ENCODE measurements at places on chromosomes 7 and 10.

DNA sequence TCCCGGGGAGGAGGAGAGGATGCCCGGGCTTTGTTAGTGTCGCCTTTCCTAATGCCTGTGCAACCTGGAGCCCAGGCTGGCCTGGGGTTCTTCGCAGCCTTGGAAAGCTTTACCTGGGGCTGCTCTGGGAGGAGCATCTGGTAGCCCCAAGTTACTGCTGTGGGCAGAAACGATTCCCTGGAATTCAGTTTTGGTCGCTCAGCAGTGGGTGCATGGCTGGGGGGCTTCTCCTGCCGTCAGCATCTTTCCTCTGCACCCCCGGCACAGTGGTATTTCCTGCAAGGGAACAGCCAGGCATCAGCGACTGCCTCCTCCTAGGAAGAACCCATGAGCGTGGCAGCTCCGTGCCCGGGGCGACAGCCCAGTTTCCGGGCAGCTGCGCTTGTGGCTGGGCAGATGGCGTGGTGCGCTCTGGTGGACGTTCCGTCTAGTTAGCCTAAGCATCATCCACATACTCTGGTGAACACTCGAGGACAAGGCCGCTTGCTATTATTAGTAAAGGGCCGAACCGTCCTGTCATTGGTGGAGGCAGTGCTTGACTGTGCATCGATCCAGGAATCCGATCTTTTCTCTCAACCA lies 107.0 kb upstream of the BTBD16 start:
- no peak for DNase-seq

- no peak for DNase-seq
Measured at GRCh38 chr7:2553108-2553507, 2.2 kb downstream of the BRAT1 start.

DNA sequence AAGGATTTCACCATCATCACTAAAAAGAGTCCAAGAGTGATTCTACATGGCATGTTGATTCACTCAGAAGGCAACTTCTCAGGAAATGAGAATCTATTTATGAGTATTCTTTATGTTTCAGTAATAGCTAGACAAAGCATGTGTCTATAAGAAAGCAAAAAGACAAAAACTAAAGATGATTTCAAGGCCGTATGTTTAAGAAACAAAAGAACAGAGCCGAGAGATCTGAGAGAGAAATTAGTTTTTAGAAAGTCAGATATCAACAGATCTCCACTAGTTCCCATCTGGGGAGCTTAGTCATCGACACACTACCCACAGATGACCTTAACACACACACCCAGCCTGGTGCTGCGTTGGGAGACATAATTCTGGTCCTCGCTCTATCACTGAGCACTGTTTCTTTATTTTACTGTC lies 21.0 kb downstream of the PIP4K2A start:
- no peak for DNase-seq

GRCh38 chr10:78769526-78769925 lies 299.2 kb upstream of the ZMIZ1 start:
- no peak for DNase-seq

DNA sequence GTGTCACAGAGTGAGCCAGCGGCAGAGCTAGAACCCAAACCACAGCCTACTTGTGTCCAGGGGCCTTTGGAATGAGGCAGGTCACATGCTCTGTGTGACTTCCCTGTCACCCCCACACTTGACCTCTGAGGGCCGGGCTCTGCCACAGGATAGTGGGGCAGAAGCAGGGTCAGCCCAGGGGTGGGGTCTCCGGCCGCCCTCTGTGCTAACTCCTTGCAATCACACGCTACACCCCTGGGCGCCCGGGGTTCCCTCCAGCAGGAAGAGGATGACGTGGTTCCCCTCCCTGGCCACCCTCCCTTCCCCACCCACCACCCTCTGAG lies 19.8 kb downstream of the TECPR1 start:
- DNase-seq, result no peak

DNA sequence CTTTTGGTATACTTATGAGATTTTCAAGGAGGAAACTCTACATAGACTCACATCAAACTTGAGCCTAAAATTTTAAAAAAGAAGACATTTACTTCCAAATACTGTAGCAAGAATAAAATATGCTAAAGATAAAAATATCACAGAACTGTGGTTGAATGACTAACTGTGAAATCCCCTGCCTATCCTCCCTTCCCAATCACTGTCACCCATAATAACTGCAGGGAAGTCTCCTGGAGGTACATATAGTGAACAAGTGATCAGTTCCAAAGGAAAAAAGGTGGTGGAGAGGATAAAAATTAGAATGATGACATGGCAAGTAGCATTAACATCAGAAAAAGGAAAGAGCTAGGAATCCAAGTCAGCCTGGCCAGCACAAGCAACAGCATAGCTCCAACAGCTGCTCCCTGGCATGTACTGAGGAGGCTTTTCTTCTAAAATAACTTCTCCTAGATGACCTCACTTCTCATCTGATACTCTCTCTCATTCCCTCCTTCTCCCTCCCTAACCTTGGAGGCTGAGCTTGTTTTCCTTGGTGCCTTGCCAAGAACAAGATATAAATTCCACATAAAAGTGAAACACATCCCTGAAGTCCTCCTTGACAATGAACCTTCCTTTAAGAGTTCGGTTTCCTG lies 124.0 kb downstream of the IQUB start:
- DNase-seq, result no peak

GRCh38 chr7:3201306-3201705 lies 99.7 kb upstream of the SDK1 start:
- no peak for DNase-seq

DNA sequence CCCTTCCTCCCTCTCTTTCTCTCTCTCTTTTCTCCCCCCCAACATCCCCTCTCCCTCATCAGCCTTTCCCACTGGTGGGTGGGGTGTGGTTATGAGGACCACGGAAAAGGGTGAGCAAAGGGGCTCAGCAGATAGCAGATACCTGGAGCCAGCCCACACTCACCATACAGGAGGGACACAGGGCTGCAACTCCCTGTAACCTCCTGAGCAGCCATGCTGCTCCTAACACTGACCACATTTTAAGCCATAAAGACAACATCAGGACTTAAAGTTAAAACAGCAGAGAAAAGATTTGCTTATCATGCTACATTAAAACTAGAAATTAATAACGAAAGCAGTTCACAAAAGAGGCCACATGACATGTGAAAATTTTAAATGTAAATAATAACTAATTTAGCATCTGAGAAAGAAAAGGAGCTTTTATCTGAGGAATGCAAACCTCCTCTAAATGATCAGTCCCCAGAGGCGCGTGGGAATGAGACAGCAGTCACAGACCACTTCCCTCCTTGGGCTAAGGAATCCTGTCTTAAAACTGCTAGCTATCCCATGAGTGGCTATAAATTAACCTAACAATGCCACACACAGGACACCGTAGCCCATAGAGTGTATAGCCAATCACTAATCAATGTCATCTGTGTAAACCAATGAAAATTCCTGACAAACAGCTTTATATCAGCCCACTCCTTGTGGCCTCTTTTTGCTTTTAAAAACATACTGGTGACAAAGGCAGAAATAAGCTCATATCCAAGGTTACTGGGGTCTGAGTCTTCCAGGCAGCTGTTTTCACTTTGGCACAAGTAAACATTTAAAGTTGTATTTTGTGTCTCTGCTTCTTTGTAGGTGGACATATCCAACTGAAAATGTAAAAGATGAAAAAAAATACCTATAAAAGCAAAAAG lies 33.3 kb downstream of the PKD1L1 start:
- no peak for DNase-seq

DNA sequence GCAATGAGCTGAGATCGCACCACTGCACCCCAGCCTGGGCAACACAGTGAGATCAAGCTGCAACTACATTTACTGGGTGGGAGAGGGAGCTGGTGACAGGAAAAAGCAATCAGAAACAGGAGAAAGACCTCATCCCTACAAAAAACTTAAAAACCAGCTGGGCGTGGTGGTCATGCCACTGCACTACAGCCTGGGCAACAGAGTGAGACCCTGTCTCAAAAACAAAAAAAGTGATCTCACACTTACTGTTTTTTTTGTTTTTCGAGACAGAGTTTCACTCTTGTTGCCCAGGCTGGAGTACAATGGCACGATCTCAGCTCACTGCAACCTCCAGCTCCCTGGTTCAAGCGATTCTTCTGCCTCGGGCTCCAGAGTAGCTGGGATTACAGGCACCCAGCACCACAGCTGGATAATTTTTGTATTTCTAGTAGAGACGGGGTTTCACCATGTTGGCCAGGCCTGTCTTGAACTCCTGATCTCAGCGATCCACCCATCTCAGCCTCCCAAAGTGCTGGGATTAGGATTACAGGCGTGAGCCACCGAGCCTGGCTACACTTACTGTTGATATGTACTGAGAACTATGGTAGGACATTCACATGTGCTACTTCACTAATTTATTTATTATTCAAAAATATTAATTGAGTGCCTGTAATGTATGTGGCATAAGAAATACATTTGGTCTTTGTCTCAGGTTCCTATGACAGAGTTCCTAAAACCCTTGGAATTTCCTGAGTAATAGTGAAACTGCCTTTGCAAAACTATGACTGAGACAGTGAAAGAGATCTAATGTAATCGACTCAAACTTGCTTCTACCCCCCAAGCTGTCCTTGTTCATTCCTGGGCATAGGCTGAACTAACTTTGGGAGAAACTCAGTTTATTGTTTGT lies 27.7 kb upstream of the NRBF2 start:
- DNase-seq, result no peak

DNA sequence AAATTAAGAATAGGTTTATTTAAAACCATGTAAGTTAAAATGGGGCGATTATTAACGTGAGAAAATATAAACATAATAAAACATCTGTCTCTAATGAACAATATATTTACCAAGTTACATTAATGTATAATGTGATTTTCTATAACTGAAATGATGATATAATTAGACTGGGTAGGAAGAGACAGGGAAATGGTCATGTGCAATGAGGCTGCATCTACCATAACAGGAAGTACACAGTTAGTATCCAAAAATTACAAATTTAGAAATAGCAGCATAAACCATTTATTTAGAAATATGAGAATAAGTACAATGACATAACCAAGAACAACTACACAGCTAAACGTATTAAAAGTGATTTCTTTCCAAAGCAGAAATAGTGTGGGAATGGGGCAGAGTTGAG lies 25.8 kb upstream of the BET1 start:
- no peak for DNase-seq

GRCh38 chr7:91632234-91632940 lies 248.1 kb downstream of the MTERF1 start:
- no peak for DNase-seq

- DNase-seq, result no peak
Measured at GRCh38 chr7:31100871-31101270, 48.8 kb downstream of the ADCYAP1R1 start.

GRCh38 chr7:129136887-129137642 lies 7.4 kb upstream of the TSPAN33 start:
- DNase-seq, result peak; percentile 38

DNA sequence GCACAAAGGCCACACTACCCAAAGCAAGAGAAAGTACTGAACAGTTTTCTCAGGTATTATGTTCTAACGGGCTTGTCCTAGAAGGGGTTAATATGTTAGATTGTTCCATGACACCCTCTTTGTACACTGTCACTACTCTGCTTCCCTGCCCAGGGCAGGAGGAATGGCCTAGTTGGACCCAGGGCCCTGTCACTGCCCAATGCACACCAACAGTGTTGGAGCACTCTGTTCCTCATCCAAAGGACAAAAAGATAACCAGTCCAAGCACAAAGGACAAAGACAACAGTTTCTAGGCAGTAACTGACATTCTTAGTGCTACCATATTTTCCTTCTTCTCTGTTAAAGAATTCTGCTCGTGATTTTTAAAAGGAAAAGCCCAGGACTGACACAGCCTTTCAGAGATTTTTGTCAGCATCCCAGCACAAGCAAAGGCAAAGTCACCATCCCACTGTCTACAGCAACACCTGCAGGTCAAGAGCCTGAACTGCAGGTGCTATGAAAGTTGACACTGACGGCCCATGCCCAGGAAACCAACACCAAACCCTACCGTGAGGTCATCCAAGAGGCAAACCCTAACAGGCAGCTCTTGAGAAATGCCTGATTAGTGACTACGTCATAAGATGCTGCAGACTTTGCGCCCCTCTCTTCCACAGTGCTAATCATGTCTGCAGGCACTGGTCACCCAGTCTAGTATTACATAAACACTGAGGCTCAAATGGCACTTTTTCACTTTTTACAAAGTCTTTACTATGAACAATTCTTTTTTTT lies 13.2 kb downstream of the NUDCD3 start:
- DNase-seq, result peak; percentile 49

GRCh38 chr7:139949629-139950028 lies 113.1 kb downstream of the PARP12 start:
- no peak for DNase-seq

DNA sequence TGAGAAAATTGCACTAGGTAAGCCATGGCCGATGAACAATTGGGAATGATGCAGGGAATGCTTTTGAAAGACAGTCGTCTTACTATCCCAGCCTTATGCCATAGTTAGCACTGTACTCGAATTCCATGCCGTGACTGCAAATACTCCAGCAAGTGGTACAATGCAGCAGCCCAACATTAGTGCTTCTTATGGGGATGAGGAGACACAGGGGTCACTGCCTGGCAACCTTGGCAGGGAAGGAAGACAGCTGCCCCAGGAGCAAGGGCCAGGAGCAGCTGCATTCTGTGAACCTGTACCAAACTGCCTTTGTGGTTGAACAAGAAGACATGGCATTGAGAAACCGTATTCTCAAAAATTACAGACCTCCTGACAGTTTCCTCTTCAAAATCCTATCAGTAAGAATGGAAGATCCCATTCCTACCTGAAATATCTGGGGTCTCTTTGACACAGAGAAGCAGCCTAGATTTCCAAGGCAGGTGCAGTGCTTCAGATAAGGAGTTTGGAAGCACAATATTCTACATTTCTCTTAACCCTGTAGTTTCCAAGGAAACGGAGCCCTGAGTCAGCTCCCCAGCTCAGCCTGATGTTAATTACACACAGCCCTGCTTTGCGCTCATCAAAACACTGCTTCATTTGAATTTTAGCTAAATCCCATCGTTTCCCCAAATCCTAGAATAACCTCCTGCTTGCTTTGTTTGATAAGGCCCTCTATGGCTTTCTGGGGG lies 49.0 kb upstream of the FRMD4A start:
- no peak for DNase-seq

- no peak for DNase-seq
Measured at GRCh38 chr7:102888561-102889233, 24.1 kb upstream of the LRRC17 start.

DNA sequence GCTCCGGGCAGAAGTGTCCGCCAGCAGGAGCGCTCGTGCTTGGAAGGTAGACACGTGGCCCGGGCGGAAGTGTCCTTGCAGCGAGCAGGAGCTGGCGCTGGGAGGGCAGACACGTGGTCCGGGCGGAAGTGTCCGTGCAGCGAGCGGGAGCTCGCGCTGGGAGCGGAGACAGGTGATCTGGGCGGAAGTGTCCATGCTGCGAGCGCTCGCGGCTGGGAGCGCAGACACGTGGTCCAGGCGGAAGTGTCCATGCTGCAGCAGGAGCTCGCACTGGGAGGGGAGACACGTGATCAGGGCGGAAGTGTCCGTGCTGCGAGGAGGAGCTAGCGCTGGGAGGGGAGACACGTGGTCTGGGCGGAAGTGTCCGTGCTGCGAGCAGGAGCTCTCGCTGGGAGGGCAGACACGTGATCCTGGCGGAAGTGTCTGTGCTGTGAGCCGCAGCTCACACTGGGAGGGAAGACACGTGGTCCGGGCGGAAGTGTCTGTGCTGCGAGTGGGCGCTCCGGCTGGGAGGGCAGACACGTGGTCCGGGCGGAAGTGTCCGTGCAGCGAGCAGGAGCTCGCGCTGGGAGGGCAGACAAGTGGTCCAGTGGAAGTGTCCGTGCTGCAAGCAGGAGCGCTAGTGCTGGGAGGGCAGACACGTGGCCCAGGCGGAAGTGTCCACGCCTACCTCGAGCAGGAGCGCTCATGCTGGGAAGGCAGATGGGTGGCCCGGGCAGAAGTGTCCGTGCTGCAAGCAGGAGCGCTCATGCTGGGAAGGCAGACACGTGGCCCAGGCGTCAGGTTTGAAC lies 41.1 kb upstream of the PRKAR1B start:
- DNase-seq, result no peak
